Hippocampal formation (tissue), 2 donors: ENCODE measurements at places on chromosomes 1 and 21.

- no peak for DNase-seq
These were observed 100.5 kb upstream of the COA6 start for GRCh38 chr1:234272656-234273312.

- no peak for DNase-seq
These were observed 131.9 kb downstream of the AK5 start for GRCh38 chr1:77413541-77414335.

DNA sequence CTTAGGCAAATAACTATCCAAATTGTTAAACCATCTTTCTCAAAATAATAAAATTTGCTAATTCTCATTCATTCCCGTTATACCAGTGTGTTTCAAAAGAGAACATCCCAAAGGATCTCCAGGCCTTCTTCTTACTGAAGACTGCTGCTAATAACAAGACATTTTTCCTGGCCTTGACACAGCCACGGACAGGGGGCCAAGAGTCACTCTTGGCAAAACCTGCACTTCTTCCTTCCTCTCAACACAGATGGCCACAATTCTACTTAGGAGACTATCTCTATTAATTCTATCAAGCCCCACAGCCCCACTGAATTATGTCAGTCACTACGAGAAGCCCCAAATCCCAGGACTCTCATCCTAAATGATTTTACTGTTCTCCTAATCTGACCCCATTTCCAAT, 86.0 kb downstream of the EVI5 start:
- no peak for DNase-seq

- no peak for DNase-seq
These were observed 6.0 kb upstream of the LIN28A start for GRCh38 chr1:26404641-26405040.

- no peak for DNase-seq
These were observed 26.2 kb upstream of the CD1D start for GRCh38 chr1:158154501-158154900.

DNA sequence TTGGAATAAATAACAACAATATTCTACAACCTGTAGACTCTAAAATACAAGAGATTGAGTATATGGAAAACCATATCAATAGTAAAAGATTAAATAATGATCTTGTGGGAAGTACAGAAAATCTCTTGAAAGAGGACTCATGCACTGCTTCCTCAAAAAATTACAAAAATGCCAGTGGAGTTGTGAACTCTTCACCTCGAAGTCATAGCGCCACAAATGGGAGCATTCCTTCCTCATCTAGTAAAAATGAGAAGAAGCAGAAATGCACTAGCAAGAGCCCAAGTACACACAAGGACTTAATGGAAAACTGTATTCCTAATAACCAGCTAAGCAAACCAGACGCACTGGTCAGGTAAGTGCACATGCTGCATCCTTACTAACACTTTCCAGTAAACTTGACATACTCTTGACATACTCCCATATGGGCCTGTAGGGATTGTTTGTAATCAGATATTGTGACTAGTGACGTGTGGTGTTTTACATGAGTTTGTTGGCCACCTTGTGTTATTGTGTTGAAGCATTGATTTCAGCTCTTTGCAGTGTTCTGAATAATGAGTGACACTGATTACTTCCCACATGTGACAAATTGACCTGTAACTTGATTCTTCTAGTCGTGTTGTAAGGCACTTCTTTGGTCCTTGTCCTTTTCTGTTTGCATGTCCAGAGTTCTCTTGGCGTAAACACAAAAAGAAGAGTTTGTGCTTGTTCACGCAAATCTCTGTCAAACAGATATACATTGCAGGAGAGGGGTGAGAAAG, 28.0 kb downstream of the MACO1 start:
- no peak for DNase-seq

- DNase-seq = no peak
These were observed 249.0 kb upstream of the ZP4 start for GRCh38 chr1:238139713-238140112.

- DNase-seq = no peak
These were observed 19.7 kb downstream of the PTAFR start for GRCh38 chr1:28156821-28157220.

DNA sequence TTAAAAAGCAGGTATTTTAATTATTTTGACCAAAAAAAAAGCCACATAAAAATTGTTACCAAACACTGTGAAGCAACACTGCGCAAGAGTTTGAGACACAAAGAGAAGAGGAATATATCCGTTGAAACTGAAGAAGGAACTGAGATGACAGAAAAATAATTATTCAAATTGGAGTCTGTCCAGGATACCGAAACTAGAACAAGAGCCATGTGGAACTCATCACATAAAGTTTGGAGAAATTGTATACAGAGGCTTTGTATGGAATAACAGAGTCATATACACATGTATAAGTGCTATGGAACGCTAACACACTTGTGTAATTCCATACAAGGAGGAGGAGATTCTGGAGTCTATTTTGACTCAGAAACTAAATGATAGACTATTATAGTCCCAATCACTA, 675.1 kb upstream of the ADGRL2 start:
- no peak for DNase-seq

DNA sequence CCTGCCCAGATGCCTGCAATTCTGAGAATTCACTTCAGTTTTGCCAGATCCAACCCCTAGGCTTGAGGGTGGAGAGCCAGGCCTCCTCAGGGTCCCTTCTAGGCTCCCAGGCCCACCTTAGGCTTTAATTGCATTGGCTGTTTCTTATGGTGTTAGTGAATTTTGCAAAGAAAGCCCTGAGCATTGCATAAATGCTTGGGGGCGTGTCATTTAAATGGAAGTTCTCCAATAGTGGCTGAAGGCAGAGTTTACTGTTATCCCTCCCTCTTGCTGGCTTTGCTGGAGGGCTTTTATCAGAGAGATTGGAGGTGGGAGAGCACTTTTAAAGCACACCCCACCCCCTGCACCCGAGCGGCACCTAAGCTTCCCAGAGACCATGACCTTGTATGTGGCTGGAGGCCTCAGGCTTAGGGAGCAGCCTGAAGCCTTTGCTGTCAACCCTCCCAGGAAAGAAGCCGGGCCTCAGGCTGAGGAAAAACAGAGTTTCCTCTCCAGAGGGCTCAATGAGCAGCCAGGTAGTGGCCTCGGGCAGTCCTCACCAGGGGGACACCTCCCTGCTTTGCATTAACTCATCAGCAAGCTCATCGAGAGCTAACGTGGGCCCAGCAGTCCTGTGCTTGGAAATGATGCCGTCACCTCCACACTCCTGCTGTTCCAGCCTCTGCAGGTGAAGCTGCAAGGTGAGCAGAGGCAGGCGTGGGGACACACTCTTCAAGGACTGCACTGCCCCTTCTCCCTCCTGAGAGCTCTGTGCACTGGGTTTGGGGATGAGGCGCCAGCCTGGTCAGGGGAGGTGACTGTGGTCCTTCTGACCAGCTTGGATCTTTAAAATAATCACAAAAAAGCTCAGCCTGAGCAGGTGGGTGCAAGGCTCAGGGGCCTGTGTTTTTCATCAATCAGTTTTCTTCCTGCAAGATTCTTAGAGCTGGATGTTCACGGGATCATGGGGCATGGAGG, 58.0 kb downstream of the STUM start:
- no peak for DNase-seq

DNA sequence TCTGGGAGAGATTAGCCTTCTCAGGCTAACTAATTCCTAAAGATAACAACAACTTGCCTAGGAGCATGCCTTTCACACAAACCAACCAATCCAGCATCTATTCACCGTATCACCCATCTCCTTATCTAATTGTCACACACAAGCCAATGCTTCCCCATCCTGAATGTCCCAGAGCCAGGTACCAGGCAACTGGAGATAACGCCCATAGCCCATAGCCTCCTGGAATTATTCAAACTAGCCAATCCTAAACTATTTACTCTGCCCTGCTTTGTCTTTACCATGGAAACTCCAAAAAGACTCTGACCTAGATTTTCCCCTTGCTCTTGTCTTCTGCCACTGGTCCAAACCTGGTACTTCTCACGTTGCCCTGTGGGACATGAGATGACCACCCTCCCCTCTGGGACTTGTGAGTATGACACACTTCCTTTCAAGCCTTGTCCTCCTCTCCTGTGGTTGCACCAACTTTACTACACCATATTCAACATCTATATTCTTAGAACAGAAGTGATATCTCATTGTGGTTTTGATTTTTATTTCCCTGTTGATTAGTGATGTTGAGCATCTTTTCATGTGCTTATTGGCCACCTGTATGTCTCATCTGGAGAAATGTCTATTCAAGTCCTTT, 8.8 kb upstream of the ATG4C start:
- DNase-seq = no peak

- no peak for DNase-seq
These were observed 2.1 kb upstream of the EFNA1 start for GRCh38 chr1:155125511-155125945.
